ENCODE measurements at places on chromosomes 3 and 15. TPM values are rescaled to one million over a fixed set of nuclear protein-coding genes. Genes with fewer than 3 reads are reported as not detected.

GRCh38 chr15:34049112-34049511 lies 10.1 kb upstream of the AVEN start:
- H3K4me3 ChIP-seq: no peak overlapping the region
- no peak for DNase-seq
- H3K36me3 ChIP-seq: peaks cover 35% of the 10 kb centered on the region
- H3K27me3 ChIP-seq: no peaks in the 10 kb centered on the region
- peak overlapping the region; percentile 92 for H3K27ac ChIP-seq

DNA sequence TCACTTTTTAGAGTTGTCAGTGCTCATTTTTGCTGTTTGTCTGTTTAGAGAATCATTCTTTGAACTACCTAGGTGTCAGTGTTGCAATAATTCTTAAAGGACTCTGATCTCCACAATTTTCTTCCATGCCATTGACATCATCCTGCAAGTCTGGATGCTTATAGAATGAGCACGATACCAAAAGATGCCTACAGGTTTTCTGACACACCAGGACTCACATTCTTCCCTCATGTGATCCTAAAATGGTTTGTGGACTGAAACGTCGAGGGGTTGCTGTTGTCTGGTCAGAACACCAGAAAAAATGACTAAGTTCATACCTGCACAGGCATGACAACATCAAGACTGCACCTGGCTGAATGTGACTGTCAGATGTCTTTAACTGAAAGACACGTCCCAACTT lies 95.9 kb downstream of the SEMA5B start:
- no peak for DNase-seq
- H3K36me3 ChIP-seq: peaks cover 18% of the 10 kb centered on the region
- H3K27ac ChIP-seq: no peak overlapping the region
- no peak overlapping the region for H3K4me3 ChIP-seq
- no peaks in the 10 kb centered on the region for H3K4me1 ChIP-seq
- H3K27me3 ChIP-seq: peaks cover 15% of the 10 kb centered on the region

Gene CASR
- not detected for total RNA-seq

DNA sequence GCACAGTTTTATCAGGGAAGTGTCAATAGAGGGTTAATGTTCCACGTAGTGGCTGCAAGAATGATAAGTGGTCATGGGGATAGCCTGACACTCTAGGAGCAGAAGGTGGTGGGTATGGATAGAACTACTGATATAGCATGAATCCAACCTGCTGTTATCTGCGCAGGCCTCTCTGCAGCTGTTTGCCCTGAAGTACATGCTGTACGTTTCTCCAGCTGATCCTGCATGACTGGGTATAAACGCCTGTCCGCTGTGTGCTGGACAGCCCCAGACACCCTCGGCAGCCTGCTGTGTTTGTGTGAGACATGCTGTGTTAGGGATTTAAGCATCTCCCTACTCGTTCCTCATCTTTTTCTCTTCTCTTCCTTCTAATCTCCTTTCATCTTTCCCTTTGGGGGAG lies 87.1 kb downstream of the LPP start:
- peaks cover 85% of the 10 kb centered on the region for H3K4me1 ChIP-seq
- no peak for DNase-seq
- H3K36me3 ChIP-seq: peaks cover 4% of the 10 kb centered on the region
- H3K27ac ChIP-seq: peak overlapping the region; percentile 89

DNA sequence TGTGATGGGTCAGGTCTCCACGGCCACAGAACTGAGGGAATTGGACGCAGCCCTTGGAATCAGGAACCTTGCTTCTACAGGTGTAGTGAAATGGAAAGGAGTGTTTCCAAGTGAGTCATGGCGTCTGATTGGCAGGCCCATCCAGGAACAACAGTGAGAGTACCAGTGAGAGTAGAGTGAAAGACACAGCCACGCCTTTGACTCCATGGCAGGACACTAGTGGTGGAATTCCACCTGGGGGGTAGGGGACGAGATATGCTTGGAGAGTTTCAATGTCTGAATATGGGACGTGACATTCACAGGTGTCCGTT lies 3.0 kb upstream of the SLC28A1 start:
- peaks cover 6% of the 10 kb centered on the region for H3K4me1 ChIP-seq
- no peak for DNase-seq
- no peak overlapping the region for H3K27ac ChIP-seq
- H3K27me3 ChIP-seq: peaks cover 2% of the 10 kb centered on the region
- no peaks in the 10 kb centered on the region for H3K36me3 ChIP-seq

Gene SLC30A4
- 17.1 TPM for total RNA-seq

- H3K36me3 ChIP-seq: no peaks in the 10 kb centered on the region
- no peak for DNase-seq
- H3K4me3 ChIP-seq: no peak overlapping the region
- no peaks in the 10 kb centered on the region for H3K27me3 ChIP-seq
These were observed 41.2 kb upstream of the ADAMTS9 start for GRCh38 chr3:64728994-64729393.

GRCh38 chr3:173711619-173712018 lies 314.1 kb downstream of the NLGN1 start:
- H3K4me3 ChIP-seq: no peak overlapping the region
- DNase-seq: no peak
- peaks cover 4% of the 10 kb centered on the region for H3K27me3 ChIP-seq
- H3K27ac ChIP-seq: no peak overlapping the region
- H3K4me1 ChIP-seq: no peaks in the 10 kb centered on the region

Gene BUB1B
- 7.4 TPM for total RNA-seq
